ENCODE measurements at places on chromosomes 2 and 18.

DNA sequence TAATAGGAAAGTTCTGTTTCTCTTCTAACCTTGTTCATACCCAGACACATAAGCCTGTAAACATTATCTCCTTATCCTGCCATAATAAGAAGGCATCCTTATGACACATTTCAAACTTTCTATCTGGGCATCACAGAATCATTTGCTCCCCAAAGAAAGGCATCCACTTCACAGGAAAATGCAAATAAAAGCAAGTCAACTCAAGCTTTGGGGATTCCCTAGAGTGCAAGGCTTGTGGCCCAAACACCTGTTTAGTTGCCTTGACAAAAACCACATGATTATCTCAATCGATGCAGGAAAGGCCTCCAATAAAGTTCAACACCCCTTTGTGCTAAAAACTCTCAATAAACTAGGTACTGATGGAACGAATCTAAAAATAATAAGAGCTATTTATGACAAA lies 195.7 kb upstream of the GALNT5 start:
- DNase-seq = no peak

GRCh38 chr2:157574165-157574564 lies 54.5 kb downstream of the ACVR1C start:
- no peak for DNase-seq

DNA sequence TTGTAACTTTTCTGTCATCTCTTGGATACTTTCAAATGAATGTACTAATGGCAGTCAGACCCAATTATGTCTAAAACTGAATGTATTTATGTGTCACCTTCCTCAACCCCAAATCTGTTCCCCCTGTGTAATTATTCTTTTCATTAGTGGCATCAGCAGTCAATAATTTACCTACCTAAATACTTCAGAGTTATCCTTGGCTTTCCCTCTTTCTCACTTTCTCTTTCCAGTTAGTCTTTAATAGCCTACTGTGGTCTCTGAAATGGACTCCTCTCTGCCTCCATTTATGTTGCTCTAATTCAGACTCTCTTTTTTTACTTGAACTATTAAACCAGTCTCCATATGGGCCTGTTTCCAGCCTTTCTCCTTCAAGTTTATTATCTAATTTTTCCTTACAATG lies 21.0 kb downstream of the C18orf63 start:
- DNase-seq = no peak

- no peak for DNase-seq
These were observed 83.4 kb upstream of the PELI1 start for GRCh38 chr2:64227603-64228125.

- no peak for DNase-seq
These were observed 49.3 kb downstream of the SEMA4F start for GRCh38 chr2:74703373-74703772.

GRCh38 chr2:120059483-120059882 lies 46.6 kb downstream of the EPB41L5 start:
- DNase-seq = no peak

GRCh38 chr18:8461544-8461943 lies 147.7 kb upstream of the RAB12 start:
- DNase-seq = no peak

DNA sequence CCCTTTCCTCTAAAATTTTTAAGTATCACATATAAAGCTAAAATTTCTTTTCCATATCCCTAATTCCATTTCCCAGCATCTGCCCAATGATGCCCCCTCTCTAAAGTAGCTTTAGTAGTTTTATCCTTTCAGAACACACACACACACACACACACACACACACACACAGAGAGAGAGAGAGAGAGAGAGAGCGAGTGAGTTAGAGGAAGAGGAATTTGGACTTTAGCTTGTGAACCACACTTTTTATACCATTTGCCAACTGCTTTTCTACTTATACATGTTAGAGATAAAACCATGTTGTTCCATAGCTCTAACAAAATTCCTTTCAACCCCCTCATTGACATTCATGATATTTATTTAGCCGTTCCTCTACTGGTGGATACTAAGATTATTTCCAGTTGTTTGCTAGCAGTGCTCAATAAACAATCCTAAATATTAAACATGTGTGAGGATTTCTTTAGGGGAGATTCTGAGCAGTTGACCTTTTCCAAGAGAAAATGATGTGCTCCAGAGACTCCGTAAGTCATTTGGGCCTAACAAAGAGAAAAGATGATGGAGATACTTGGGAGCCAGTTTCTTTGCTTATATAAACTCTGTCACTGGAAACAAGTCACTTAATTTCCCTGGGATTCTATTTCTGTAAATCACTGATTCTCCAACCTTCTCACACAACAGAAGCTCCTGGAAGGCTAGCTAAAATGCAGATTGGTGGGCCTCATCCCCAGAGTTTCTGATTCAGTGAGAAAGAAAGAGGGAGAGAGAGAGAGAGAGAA lies 229.7 kb upstream of the SP5 start:
- no peak for DNase-seq

All from activated T-helper 1 cell treated with Interleukin-2 at 50 U/mL for 16 hours (primary cell).